ENCODE measurements at places on chromosomes 1 and 21.

GRCh38 chr1:86750076-86750475 is 45.7 kb downstream of the SH3GLB1 start:
- no peak for DNase-seq

DNA sequence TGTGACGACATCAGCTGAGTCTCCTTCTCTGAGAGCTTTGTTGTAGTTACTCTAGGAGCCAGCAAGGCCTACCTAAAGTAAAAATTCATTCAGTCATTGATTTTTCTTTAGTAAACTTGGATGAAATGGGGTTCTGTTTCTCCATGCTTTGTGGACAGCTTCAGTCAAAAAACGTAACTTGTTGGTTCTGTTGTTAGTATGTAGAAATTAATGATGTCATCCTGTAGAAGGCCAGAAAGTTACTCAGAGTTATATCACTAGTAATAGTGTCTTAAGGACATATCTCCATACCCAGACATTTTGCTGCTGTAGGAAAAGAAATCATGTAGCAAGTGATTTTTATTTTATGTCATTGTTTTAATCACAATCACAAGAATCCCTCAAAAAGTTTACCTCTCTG is 43.0 kb downstream of the KDM1A start:
- no peak for DNase-seq

DNA sequence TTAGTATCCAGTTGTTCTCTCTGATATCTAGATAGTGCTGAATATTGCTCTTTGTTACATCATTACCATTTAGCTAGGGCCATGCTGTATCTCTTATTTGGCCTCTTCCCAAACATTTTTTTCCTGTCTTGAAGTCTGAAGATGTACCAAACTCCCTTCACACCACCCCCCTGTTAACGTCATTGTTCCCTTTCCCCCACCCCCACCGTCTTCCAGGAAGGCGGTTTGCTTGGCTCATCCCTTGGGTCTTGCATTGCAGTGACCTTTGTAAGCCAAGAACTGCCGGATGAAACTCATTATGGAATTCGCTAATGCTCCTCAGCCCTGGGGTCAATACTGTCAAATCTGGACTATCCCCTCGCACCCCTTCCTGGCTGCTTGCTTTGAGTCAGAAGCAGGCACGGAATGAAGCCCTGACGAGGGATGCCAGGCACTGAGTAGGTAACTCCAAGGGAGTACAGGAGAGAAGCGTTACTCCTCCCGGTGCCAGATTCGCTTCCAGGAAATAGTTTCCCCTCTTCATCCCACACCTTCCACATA is 283.1 kb downstream of the TM2D1 start:
- no peak for DNase-seq

DNA sequence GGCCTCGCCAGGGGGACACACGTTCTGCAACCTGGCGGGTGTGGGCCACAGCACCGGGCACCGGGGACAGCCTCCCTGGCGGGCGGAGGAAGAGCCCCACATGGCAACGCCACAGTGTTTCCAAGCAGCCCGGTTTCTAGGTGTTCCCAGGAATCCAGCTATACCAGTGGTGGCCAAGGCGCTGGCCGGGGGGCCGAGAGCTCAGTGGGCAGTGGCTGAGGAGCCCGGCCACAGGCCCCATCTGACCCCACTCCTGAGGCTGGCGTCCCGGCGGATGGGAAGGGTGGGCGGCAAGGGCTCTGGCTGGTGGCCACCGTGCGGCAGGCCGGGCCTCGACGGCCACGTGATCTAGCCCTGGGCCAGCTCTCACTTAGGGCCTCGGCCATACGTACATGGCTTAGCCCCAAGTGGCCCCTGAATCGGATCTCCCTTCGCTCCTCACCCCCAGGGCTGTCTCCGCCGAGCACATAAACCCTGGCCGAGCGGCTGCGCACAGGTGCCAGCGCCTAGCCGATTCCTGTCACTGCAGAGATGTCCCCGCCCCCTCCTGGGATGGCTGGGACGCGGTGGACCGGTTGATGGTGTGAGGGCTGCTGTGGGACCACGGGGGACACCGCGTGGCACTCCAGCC is 68.7 kb downstream of the MORN1 start:
- no peak for DNase-seq

DNA sequence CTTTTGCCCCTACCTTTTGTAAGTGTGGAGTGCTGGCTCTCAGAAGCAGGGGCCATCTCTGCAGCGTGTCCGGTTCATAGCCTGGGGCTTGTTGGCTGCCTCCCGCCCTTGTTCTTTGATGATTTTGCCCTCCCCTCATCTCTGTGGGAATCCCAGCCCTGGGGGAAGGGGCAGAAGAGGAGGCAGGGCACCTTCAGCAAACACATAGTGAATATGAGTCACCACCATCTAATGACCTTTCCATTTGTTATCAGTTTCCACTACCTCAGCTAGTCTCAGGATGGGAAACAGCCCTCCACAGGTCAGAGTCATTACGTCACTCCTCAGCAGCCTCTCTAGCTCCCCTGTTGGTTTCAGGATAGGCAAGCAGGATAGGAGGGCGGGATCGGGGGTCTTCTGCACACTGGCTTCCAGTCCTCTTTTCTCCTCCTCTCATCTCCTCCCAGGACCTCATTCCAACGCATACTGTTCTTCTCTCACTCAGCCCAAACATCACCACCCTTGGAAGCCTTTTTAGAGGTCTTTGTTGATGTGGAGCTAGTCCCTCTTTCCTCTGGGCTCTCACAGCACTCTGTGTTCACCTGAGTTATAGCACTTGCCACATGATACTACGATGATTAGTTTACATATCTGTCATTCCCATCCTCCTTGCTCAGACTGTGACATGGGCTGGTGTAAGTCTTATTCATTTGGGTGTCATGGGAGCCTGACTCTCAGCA is 15.8 kb downstream of the GADD45A start:
- no peak for DNase-seq

GRCh38 chr1:201349092-201349491 is 28.4 kb downstream of the TNNT2 start:
- DNase-seq, result no peak

DNA sequence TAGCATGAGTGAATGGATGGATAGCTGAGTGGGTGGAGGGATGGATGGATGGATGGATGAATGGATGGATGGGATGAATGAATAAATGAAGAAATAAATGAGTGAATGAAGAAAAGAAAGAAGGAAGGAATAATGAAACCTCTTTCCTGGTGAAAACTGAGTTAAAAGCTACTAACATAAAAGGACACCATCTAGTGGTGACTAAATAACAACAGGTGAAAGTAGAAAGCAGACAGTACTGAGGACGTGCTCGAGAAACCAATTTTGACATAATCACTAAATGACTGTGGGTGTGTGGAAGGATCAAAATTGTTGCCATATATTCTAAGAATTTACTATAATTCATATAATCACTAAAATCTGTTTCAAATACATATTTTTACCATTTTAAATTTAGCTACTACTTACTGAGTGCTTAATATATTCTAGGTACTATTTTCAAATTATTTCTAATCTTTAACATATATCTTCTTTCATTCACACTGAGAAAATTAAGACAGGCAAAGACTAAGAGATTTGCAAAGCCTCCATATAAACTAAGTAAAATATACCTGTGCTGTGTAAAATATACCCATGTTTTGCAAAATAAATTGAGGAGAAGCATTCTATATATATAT is 522.9 kb downstream of the LRRIQ3 start:
- no peak for DNase-seq

- no peak for DNase-seq
Measured at GRCh38 chr1:173798078-173798477, 26.4 kb upstream of the DARS2 start.

GRCh38 chr1:29639741-29640427 is 403.6 kb downstream of the PTPRU start:
- DNase-seq, result no peak

- DNase-seq, result no peak
Measured at GRCh38 chr1:22935433-22935832, 37.2 kb downstream of the LACTBL1 start.

DNA sequence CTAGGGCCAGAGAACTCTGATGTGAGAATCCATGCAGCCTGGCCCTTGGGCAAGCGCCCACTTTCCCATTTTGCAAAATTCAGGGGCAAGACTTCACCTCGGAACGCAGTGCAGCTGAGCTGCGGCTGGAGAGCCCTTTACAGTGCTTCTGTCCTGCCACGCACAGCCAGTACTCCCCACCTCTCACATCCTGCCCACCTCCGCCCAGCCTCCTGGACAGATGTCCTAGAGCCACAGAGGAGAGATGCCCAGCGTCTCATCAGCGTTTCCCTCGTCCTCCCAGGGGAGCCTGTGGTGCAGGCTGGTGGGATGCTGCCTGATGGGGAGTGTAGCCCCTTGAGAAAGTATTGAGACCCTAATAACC is 29.6 kb downstream of the RUNX3 start:
- no peak for DNase-seq

DNA sequence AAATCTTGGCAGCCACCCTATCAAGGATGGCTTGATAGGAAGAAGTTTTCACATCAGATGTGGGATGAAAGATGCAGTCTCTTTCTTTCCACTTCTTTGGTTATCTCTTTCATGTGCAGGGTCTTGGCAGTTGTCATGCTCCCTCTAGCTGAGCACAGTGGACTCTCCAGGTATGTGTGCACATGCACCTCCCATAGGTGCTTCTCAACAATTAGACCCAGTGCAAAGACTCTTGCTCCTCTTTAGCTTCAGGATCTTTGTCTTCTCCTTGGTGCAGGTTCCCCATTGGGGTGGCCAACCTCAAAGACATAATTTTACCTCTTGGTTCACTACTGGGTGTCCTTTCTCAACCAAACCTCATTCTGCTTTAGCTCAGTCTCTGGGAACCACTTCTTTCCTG is 80.7 kb downstream of the TBX15 start:
- no peak for DNase-seq

DNA sequence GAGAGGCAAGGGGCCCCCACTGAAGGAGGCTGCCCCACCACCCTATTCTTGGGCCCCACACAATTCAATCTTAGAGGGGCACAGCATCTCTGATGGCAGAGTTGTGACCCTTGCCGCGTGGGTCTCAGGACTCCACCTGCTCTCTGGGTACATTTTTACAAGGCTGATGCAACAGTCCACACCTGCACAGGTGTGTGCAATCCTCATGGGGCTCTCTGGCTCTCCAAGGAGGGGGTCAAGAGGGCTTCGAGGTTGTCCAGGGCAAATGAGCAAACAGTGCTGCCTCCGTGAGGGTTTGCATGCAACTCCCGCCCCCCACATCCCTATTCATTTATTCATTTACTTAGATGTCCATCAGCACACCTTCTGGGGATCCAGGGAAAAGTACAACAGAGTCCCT is 81.6 kb upstream of the IFFO2 start:
- DNase-seq, result no peak

DNA sequence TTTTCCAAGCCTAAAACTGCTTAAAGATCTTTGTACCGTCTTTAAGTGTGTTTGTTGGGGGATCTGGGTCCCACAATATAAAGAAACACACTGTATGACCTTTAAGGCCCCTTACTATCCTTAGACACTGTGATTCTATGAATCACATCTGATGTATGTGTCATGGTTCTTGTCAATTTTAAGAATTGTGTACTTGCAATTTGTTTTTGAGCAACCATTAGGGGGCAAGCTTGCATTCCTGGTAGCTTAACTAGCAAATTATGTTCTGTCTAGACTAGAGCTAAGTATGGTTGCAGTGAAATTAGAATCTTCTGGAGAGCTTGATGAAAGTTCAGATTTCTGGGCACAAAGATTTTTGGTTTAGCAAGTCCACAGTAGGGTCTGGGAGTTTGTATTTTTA is 219.5 kb downstream of the TPR start:
- DNase-seq, result no peak

DNA sequence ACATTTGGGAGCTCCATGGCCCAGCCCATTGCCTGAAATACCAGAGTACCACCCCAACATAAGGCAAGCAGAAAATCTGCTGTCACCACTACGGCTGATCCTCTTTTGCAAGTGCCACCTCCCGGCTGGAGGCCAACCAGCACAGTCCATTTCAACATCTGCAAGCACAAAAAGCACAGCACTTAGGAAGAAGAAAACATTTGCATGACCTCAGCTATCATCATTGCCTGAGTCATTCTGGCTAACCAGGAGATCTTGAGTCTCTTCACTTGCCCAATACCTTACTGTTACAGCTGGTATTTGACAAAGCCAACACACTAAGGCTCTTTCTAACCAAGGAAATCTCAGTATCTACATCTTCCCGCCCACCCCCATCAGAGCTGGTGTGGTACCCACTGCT is 55.9 kb downstream of the NEK7 start:
- no peak for DNase-seq

DNA sequence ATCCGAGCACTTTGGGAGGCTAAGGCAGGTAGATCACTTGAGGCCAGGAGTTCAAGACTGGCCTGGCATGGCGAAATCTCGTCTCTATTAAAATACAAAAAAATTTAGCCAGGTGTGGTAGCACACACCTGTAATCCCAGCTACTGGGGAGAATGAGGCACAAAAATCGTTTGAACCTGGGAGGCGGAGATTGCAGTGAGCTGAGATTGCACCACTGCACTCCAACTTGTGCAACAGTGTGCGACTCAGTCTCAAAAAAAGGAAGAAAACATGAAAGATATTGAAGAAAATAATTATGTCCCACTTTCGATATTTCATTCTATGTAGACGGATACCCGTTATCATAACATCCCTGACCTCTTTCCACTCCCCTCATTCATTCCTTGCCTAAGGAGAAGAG is 19.2 kb downstream of the TUT4 start:
- DNase-seq, result no peak

- DNase-seq, result no peak
Measured at GRCh38 chr21:42219606-42220137, 732 bp downstream of the ABCG1 start.

DNA sequence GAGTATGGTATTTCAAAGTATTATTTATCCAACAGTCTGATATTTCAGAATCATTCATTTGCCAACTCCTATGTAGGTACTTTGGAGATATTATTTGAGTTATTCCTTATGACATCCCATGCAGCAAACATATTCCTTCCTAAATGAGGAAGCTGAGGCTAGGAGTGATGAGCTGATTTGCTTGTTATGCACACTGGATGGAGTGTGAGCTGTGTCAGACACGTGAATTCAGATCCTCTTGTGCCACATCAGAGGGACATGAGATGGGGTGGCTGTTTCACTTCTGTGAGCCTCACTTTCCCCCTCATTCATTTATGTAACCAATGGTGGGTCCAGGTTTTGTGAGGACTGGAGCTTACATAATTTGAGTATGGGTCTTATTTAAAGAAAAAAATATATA is 215.9 kb downstream of the DISC1 start:
- no peak for DNase-seq

DNA sequence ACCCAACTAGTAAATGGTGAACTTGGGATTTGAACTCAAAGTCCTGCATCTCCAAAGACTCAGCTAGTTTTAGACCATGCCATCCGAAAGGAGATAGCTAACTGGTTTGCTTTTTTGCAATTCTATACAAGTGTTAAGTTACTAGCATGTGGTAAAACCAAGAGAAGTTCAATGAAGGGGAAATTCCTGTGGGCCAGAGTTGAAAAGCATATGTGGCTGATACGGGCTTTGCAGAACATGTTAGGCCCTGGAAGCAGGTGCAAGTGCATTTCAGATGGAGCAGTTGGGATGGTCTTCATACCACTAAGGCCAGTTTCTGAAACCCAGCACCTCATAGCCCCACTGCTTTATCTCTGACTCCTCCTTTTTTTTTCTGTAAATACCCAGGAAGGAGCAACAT is 620.9 kb downstream of the PLPP3 start:
- DNase-seq, result no peak

- DNase-seq, result no peak
Measured at GRCh38 chr1:210445485-210445884, 116.8 kb downstream of the HHAT start.
